ENCODE measurements at places on chromosomes 6 and 20.

DNA sequence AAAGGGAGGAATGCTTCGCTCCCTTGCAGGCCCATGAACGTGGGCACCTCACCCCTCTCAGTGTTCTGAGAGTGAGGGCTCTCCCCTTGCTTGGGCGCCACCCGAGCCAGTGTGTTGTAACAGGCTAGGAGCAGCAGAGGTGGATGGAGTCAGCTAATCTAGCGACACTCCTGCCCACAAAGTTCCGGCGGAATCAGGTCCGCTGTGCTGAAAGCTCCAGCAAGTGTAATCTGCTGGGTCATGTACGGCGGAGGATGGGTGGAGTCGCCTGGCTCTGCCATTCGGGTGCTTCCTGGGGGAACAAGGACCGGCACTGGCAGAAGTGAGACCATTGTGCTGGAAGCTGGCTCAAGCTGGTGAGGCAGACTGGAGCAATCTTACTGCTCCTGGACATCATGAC, 1310.1 kb downstream of the EPHA7 start:
- no peak for DNase-seq

DNA sequence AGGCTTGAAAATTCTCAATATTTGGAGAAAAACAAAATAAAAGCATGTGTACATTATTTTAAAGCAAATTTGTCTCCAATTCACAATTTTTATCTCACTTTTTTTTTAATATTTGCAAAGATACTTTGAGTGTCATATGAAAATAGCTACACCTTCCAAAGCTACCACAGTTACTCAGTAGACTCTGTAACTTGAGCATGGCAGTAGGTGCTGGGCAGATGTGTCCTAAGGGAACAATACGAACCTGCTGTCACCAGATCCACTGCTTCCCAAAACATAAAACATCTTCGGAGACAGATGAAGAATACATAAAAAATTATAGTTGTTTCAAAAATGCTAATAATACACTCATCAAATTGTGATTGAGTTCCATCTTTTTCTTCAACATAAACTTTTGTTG, 10.6 kb downstream of the WDR27 start:
- no peak for DNase-seq

DNA sequence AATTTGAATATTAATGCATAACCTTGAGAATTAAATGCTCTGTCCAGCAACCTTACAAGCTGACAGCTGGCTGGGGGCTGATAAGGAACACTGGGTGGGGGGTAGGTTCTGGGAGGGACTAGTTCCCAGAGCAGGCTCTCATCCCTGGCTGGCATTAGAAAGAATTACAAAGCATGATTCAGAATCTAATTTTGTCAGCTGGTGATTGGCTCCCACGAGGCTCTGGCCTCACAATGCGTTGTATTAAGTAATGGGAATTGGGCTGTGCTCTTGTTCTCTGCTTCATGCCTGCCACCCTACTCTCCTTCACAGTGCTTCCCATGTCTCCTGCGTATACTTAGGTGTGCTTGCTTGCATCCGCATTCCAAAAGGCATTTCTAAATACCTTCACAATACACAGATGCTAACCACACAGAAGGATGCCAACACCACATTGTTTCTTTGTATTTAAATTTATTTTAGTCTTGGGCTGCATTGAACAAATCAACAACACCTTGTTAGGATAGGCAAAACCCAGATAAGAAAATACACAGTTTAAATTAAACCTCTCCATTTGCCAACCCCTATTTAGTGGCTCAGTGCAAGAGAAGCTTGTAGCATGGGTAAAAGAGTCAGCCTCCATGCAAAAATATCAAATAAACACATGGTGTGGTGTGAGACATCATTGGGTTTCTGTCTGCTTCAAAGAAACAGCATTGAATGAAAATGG, 434.5 kb upstream of the JAG1 start:
- DNase-seq = no peak

DNA sequence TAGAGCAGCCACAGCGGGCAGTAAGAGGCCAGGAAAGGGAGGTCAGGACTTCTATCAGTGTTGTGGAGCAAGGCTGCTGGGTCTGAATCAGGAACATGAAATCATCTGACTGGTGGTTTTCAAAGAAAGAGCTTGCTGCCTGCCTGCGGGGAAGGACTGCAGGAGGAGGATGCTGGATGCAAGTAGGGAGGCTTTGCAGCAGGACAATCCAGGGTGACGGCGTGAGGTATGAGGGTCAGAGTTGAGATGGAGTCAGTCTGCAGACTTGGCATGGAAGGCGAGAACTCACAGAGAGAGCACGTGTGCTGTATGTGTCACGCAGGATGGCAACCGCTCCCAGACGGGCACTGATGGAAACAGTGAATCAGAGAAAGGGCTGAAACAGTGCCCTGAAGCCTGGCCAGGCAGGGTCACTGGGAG, 59.2 kb upstream of the CD93 start:
- peak; percentile 57 for DNase-seq

DNA sequence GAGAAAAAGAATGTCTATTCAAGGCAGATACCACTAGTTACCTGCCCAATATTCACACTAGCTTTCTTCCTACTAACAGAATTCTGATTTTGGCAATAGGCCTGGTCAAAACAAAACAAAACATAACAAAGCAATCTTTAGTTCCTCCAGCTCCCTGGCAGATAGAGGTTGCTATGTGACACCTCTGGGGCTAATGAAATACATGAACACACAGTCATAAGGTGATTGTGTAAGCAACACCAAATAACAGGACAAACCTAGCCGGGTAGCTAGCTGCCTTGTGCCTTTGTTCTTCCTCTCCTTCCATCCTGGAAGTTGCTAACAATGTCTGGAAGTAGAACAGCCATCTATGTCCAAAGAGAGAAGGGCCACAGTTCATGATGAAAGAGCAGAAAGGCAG, 6.0 kb upstream of the HMGN3 start:
- DNase-seq = no peak

DNA sequence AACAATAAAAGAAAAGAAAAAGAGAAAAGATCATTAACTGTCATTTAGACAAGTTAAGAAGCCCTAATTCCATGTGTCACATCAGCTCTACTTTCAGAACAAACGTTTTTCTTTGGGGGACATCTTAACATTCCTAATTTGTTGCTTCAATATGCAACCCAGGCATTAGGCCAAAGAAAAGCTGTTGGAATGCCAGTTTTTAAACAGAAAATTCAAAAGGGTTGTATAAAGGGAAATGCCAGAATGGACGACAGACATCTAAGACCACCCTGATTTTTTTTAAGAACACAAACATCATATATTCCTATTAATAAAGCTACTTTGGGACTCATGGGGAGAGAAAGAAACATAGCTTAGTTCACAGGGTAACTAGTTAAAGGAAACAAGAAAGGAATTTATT, 315.0 kb downstream of the GMDS start:
- DNase-seq = peak; percentile 49

- no peak for DNase-seq
These were observed 143.3 kb downstream of the SCP2D1 start for GRCh38 chr20:18956890-18957289.

GRCh38 chr6:108476376-108476775, 84.3 kb upstream of the FOXO3 start:
- DNase-seq = no peak

DNA sequence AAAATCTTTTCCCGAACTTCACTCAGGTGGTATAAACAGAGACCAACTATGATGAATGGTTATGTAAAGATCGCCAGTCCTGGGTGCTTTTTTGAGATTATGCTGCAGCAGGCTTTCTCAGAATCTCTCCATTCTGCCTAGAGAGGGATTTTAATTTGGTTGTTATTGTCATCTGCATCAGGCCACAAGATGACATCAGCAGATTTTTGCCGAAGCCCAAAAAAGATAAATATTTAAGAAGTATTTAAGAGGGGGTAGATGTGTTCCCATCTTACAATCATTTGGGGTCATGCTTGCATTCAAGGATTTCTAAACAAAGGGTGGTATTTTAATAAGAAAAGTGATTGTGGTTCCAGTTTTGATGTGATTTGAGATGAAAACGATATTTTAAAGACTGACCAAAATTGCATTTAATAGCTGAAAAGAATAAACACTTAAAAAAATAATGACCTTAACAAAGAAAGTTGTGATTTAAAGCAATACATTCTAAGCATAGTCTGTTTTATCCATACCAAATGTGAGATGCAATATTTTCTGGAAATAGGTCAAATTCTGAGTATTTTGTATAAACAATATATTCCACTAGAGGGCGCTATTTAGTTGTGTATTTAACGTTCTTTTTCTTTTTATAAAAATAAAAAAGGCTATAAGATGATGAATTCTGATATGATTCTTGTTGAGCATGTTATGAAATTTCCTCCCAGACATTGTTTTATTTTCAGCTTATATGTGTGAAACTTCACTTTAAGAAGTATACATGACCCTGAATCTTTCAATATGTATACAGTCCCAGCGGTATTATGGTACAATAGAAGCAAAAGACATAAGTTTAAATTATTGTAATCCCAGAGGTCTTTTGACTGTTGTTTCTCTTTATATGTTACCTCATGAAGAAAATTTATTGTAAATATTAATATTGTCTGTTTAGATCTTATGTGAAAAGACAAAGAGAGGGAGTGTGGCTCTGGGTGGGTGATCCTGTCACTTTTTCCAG, 51.0 kb upstream of the ZFP64 start:
- DNase-seq = peak; percentile 67

GRCh38 chr20:62918147-62918546, 8.2 kb downstream of the DIDO1 start:
- DNase-seq = no peak

GRCh38 chr20:47205577-47206123, 150.8 kb downstream of the ZMYND8 start:
- DNase-seq = peak; percentile 85

- DNase-seq = no peak
These were observed 74.5 kb downstream of the MDN1 start for GRCh38 chr6:89745096-89745495.

GRCh38 chr6:131130554-131130940, 4.7 kb upstream of the AKAP7 start:
- DNase-seq = no peak

DNA sequence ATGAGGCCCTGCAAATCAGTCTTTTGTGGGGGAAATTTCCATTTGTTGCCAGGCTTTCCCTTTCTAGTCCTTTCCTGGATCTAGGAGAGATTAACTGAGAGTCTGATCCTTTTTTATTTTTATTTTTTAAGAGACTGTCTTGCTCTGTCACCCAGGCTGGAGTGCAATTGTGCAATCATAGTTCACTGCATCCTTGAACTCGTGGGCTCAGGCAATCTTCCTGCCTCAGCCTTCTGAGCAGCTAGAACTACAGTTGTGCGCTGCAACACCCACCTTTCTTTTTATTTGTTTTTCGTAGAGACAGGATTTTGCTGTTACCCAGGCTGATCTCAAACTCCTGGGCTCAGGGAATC, 22.9 kb downstream of the OR2B2 start:
- no peak for DNase-seq

GRCh38 chr6:143701349-143702234, 23.8 kb downstream of the PHACTR2 start:
- DNase-seq = no peak

DNA sequence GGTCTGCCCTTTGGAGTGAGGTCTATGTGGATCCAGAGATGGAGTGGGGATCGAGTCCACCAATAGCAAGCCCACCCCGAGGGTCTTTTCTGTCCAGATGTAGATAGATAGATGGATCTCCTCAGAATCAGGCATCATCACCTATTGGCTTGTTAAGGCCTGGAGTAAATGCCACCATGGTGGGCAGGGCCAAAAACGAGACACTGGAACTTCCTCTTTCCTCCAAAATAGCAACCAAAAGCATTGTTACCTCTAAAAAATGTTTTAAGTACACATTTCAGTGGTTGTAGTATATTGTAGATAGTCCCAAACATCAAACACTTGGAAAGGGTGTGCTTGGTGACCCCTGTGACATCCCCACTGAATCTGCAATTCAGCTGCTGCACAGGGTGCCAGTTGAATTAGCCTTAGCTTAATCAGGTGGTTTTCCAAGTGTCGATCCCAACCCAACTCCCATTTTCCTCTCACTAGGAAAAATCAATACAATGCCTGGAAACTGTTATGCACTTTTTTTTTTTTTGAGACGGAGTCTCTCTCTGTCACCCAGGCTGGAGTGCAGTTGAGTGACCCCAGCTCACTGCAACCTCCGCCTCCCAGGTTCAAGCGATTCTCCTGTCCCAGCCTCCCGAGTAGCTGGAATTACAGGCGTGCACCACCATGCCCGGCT, 35.0 kb upstream of the NELFCD start:
- DNase-seq = no peak

DNA sequence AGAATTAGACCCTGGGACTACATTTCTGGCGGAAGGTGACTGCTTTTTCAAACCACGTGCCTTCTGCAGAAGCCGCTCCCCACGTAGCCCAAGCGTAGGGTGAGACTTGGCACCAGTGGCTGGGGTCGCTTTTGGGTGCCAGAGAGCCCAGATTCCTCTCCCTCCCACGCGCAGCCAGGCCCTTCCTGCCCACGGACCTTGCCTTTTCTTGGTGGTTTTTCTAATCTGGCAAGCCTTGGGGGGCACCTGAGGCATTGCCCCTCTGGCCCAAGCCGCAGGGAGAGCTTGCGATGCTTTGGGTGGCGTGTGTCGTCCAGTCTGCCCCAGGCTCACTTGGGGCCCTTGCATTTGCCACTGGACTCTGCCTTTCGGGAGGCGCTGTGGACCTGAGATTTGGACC, 3.3 kb downstream of the SLCO4A1 start:
- DNase-seq = no peak

- DNase-seq = no peak
These were observed 36.7 kb downstream of the HIVEP2 start for GRCh38 chr6:142908235-142908634.

DNA sequence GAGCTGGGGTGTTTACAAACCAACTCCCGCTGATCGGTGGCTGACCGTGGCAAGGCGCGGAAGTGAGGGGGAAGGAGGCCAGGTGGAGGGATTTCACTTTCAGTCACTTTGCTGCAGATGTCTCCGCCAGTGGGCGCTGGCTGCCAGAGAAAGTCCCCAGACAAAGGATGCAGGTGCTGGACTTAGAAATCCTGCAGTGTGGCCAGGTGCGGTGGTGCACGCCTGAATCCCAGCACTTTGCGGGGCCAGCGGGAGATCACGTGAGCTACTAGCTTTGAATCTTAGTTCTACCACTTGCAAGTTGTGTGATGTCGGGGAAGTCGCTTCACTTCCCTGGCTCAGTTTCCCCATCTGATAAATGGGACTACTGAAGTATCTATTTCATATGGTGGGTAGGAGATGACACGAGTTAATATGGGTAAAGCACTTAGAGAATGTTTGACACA, 180.4 kb downstream of the ZNF217 start:
- DNase-seq = no peak

- DNase-seq = peak; percentile 41
These were observed 233.0 kb downstream of the GMPR start for GRCh38 chr6:16471222-16471909.

DNA sequence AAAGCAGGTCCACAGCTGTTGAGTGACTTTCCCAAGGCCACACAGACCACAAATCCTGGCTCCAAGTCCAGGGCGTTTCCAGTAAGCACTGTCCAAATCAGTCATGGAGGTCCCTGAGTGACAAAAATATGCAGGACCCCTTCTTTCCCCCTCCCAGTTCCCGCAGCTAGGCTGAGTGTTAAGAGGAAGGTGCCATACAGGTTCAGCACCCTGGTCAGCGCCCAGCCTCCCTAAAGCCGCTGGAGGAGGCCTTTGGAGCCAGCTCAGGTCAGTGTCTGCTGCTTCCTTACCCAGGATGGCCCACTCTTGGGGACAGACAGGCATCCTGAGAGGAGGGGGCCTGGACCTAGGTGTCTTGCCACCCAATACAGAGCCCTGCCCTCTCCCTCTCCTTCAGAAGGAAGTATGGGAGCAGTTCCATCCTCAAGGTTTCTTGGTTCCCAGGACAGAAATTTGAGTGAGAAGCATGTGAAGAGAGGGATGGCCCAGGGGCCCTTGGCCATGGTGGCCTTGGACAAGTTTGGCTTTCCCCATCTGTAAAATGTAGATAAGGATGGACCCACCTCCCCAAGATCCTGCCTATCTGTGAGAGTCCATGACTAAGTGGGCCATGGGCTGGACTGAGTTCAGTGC, 13.2 kb downstream of the TMEM74B start:
- DNase-seq = peak; percentile 71

Measured in eye (tissue), 1 donor.